ENCODE measurements at places on chromosomes 2 and 18.

DNA sequence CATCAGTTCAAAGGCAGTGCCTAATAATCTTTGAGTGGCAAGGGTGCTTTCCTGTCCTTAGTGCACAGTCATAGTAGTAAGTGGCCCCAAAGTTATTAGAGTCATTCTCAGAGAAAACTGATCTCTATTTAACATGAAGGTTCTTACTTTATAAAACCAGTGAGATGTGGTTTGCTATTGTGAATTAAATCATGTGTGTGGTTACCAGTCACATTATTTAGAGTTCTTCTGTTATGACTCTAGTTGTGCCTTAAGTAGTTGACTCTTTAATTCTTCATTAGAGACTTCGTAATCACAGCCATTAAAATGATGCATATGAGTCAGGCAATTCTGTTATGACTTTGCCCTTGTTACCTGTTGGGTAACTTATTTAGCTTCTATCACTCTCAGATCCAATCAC is 1392.9 kb upstream of the ACVR2A start:
- DNase-seq = peak; percentile 4

DNA sequence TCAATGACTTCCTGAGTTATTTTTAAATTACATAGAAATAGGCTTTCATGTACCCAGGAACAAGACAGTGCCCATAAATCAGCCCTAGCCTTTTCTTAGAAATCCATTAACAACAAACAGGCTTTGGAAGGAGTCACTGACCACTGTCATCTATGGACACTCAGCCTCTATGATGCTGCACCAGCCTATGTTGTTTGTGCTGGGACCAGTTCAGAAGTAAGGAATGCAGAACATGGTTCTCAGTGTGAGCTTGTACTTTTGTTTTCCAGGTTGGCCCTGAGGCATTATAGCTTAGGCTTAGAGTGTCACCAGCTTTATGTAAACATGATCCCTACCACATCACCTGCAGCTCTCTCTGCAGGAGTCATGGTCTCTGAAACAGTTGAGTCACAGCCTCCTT is 335.7 kb upstream of the CDH7 start:
- no peak for DNase-seq

- DNase-seq = no peak
These were observed 158.3 kb downstream of the KLHL29 start for GRCh38 chr2:23543302-23543701.

DNA sequence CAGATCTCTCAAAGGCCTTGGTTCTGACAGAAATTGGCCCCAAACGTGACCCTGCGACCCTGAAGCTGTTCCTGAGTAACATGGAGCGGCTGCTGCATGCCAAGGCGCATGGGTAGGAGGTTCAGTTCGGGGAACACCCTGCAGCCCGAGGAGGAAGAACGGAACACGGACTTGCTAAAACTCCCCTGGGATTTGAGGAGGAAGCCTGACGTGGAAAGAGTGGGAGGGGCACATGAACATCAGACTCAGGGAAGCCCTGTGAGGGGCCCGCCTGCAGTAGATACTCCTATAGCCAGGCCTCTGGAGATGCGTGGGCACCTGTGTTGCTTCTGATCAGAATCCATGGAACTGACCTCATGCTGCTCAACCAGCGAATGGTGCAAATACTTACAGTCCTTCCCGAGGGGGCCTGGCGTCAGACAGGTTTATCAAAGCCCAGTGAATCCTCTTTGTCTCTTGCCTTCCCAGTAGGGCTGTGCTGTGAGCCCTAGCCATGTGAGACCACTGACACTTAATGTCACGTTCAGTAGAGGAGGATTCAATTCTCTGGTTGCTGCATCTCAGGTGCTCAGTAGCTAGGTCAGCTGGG is 46.8 kb downstream of the IMPA2 start:
- no peak for DNase-seq

DNA sequence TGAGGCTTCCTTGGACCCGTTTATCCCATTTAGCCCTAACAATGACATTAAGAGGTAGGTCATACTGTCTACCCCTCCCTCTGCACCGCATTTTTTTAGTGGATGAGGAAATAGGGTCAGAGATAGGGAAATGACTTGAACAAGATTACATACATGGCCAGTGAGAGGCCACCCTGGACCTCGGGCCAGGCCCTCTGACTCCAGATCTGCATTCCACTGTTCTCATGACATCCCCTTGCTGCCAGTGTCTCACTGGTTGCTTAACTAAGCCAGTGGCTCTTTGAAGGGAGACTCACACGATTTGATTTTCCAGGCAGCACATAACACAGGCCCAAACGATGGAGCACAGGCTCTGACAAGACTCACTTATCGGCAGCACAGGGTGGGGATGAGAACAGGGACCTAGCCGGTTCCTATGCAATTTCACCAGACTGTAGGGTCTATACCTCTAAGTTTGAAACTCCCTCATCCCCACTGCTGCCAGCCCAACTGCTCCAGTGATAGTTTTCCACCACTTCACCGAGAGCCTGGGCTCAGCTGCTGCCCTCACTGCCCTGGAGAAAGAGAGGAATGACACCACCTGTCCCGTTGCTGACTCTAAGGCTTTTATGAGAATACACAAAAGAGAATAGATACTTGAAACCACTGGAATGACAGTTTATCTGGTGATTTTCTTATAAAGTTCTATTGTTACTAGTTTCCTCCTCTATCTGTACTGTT is 82.5 kb downstream of the TMEM247 start:
- DNase-seq = no peak

DNA sequence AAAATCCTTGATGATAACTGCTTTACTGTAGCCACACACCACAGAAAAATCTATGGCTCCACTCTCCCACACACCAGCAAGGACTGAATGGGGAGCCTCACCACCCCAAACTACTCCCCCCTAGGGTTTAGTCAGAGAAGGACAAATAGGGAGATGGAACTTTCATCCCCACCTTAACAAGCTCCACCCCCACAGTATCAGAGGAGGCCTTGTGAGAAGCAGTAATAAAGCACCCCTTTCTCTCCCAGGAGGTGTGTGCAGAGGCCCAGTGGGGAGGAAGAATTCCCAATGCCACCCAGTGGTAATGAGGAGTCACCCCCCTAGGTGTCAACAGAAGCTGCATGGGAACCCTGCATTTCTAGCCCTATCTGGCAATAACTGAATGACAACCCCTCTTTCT is 224.9 kb downstream of the TNS1 start:
- DNase-seq = no peak

DNA sequence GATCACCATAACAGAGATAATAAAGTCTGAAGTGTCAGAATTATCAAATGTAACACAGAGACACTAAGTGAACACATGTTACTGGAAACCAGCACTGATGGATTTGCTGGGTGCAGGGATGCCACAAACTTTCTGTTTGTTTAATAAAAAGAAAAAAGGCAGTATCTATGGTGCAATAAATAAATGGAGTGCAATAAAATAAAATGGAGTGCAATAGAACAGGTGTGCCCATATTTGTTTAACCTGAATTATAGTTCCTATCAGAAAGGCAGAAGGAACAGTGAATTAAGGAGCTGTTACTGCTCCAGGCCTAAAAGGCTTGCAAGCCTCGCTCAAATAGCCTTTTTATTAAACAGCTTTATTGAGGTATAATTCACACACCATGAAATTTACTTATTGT is 81.0 kb upstream of the KIDINS220 start:
- DNase-seq = no peak

GRCh38 chr18:44744161-44745121 is 63.8 kb downstream of the SETBP1 start:
- no peak for DNase-seq

DNA sequence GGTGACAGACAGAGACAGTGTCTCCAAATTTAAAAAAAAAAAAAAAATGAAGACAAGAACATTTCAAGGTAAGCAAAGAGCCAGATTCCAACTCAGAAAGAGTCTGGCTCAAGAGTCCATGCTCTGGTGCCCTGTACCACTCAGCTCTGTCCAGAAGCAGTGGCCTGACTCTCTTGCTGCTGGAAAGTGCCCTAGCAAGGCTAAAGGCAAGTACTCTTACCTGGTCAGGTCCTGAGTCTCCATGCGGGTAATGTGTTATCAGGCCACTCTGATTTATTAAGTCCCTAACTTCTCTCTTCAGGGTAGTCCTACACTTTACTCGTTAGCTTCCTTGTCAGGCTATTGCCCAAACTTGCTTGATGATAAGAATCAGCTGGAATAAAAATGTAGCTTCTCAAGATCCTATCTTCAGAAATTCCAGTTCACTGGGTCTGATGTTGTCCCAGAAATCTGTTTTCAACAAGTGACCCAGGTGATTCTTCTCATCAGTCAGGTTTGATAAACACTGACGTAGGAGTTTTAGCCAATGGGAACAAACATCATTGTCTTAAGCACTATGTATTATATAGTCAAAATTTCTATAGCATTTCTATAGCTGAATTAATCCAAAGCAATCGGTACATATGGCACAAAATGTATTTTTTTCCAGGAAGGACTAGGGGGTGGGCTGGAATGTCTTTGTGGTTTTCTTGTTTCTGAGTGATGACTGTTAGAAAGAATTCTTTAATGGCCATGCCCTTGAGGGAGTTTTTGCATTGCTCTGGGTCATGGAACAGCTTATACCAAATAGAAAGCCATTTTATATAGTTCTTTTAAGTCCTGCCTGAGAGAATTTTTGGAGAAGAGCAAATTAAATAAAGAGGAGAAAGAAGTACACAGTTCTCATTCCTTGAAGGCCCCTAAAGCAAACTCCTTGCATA is 139.9 kb upstream of the DNMT3A start:
- DNase-seq = no peak

Measured in activated CD4-positive, alpha-beta T cell treated with anti-CD3 and anti-CD28 coated beads, Interleukin-2, Interleukin-4, amounts not matched to agents 100 ng/mL and 50 ng/mL, durations not matched to agents 16 hours and 8 hours (primary cell).